NT2/D1 (cell line): ENCODE measurements at places on chromosomes 4 and X.
A peak's percentile ranks its signal among the peaks of the same experiment; 100 is the strongest.

DNA sequence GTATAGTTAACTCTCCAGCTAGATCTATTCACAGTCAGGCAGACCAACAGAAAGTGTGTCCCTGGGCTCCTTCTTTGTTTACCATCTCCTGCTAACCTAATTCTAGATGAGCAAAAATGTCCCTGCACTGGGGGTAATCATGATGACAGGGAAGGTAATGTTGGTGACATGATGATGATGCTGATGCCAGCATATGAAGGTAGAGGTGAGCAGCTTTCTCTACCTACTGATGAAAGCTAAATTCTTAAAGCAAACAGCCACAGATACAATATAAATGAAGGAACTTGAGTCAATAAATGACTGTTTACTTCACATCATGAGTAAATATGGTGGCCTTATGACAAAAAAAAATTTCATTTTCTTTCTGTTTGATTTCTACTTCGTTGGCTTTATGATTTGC is 78.5 kb downstream of the NKX6-1 start:
- DNase-seq = no peak

- no peak for DNase-seq
Measured at GRCh38 chr4:5133201-5133600, 81.9 kb downstream of the STK32B start.

GRCh38 chr4:4862665-4863482 is 3.4 kb downstream of the MSX1 start:
- DNase-seq = no peak

DNA sequence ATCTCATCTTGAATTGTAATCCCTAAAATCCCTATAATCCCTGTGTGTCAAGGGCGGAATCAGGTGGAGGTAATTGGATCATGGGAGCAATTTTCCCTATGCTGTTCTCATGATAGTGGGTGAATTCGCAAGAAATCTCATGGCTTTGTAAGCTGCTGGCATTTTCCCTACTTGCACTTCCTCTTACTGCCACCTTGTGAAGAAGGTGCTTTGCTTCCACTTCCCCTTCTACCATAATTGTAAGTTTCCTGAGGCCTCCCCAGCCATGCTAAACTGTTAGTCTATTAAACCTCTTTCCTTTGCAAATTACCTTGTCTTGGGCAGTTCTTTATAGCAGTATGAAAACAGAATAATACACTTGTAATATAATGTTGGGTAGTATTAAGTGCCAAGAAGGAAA is 1087.4 kb upstream of the SLIT2 start:
- DNase-seq = no peak

DNA sequence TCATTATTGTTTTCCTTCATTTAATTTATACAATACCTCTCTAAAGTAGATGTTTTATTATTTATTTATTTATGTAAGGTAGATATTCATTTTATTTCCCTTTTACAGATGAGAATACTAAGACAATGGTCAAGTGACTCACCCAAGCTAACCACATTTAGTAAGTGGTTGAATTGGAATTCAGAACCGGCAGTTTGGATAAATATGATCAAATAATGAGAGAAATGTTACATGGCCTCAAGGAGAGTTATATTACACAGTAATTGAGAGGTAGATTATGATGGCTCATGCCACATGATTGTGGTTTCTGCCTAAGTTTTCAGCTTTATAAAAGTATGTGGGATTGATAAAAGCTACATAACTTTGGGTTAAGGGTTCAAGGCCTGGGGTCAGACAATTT is 239.4 kb upstream of the BOD1L1 start:
- no peak for DNase-seq

GRCh38 chrX:40984962-40985361 is 100.3 kb upstream of the USP9X start:
- no peak for DNase-seq

DNA sequence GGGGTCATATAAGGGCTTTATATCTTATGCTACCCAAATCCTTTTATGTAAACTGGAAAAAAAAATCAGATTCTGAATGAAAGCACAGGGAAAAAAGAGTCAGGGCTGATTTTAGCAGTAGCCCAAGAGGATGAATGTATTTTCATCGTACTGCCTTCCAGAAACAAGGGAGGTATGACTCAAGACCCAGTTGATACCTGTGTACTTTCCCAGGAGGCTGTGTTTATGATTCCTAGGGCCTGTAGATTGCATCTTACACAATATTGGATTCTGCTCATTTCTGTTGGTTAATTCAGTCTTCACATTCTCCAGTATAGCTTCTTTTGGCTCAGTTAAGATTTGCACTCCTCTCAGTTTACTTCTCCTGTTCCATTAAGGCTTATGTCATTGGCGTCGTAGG is 127.9 kb upstream of the LIMCH1 start:
- no peak for DNase-seq

- DNase-seq = no peak
Measured at GRCh38 chr4:8205749-8206611, 6.9 kb downstream of the SH3TC1 start.

- DNase-seq = no peak
Measured at GRCh38 chrX:134258202-134258601, 21.2 kb downstream of the CCDC160 start.

DNA sequence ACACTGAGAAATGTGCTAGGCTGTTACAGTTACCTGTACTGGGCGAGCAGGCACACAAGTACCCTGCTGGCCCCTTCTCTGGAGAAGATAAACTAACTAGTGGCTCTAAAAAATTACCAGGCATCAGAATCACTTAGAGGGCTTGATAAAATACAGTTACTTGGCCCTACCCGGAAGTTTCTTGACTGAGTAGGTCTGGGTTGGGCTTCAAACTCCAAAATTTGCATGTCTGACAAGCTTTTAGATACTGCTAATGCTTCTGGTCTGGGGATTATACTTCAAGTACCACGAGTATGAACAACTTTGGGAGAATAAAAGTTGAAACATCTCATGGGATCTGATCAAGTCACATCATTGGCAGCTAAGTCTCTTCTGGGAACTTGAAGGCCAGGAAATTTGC is 30.8 kb downstream of the CEP135 start:
- DNase-seq = no peak

- DNase-seq = no peak
Measured at GRCh38 chr4:102430461-102430910, 70.7 kb upstream of the NFKB1 start.

DNA sequence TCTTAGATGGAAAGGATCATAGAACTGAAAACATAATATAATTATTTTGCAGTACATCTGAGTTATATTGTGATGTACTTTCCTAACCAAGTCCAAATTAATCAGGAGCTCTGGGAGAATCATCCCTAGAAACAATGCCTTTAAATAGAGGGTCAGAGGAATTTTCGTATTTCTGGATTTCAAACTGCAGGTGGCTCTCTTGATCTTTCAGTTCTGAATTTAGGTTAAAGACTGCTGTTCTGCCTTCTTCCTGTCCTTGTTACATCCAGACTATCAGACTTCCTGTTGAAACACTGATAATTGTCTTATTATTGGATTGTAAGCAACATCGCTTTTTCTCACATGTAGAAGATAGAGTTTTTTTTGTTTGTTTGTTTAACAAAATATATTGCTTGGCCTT is 142.7 kb downstream of the RPA4 start:
- peak; percentile 8 for DNase-seq

DNA sequence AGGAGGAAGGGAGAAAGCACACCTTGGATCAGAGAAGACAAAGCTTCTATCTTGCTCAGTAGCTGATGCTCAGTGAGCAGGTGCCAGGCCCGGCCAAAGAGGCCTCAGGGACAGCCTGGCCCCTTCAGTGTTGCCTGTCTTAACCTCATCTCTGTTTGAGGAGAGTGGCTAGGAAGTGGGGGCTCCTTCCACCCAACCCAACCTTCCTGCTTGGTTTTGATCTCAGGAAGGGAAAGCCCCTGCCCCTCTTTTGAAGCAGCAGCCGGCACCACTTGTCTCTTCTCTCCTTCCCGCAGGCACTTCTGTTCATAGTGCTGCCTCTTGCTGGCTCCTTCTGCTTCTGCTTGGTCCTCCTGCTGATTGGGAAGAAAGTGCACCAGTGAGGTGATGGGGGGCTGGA is 2.4 kb upstream of the AFF2 start:
- no peak for DNase-seq

- peak; percentile 49 for DNase-seq
Measured at GRCh38 chrX:66030505-66031317, 9.2 kb downstream of the VSIG4 start.

DNA sequence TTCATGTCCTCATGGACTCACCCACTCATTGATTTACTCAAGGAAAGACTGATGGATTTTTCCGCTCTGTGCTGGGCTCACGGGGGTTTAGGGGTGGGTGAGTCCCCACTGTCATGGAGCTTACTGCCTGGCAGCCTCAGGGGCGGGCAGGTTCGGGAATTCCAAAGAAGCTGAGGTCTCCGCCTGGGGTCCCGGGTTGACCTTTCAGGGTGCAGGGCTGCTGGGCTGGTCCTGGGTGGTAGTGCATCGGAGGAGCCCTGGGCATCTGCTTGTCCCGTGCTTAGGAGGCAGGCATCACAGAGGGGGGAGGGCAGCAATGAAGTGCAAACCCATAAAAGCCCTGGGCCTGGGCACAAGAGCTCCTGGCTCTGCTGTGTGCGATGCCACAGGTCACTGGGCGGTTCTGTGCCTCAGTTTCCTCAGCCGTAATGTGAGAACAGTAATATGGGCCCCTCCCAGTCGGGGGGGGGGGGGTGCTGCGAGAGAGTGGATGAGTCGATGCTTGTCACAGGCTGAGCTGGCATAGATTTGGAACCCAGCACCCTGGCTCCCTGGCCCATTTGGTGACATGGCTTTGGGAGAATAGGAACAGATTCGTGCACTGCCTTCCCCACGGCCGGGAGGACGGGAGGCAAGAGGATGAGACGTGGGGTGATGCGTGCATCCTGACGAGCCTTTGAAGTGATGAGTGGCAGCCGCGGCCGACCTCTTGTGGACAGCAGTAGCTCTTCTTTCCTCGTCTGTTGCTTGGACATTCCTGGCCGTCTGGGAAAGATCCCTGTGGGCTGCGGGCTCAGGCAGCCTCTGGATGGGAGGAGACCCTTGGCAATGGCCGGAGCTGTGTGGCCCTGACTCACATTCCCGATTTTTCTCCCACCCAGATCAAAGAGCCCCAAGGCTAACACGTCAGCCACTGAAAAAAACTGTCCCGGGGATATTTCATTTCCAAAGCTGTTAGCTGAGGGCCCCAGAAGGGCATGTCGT is 42.0 kb downstream of the PSAPL1 start:
- DNase-seq = no peak

DNA sequence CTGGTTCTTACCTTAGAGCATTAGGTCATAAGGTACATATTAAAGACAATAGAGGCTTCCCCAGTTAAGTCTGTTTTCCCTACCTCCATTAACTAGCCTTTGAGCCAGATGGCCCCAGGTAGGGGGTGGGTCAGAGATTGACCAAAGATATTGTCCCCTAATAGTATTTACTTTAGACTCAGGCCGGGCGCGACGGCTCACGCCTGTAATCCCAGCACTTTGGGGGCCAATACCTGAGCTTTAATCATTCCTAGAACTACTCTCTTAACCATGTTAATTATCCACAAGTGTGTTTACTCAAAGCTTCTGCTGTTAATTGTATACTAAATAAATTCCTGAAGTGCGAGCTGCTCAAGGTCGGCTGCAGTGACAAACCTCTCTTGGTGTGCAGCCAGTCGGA is 28.0 kb upstream of the AMBN start:
- no peak for DNase-seq

DNA sequence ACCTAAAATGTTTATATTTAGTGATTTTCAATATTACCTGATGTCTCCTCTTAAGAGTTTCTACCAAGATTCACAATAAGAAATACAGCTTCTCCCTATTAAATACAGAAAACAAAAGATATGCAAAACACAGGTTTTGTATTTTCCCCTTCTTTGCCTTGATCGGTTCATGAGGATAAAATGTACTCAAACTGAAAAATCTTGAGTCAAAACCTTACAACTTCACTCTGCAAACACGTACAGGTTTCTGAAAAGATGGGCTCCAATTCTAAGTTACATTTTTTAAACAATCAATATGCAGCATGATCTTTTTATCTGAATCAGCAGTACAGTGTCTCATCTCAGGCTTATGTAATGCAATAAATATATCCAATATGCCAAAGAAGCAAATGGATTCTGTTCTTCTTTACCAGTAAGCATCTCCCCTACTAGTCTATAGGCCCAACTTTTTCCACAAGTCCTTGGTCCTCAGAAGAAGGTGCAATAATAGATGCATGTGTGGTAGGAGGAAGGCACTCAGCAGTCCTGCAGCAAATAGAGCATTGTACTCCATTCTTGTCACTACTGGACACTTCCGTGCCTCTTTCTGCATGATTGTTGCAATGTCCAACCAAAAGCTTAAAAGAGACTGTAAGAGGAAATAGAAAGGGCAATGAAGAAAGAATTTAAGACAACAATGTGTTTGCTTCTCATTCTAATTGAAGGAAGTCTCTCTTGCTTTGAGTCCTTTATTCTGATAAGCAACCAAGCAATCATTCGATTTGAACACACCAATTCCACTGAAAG is 3.2 kb downstream of the MAPK10 start:
- DNase-seq = no peak

- DNase-seq = no peak
Measured at GRCh38 chr4:134812611-134813010, 611.0 kb upstream of the PABPC4L start.

GRCh38 chrX:101408532-101408841 is 465 bp downstream of the HNRNPH2 start:
- DNase-seq = no peak

- no peak for DNase-seq
Measured at GRCh38 chr4:81164623-81165416, 50.2 kb downstream of the PRKG2 start.

GRCh38 chr4:10153161-10153560 is 36.6 kb upstream of the WDR1 start:
- no peak for DNase-seq

DNA sequence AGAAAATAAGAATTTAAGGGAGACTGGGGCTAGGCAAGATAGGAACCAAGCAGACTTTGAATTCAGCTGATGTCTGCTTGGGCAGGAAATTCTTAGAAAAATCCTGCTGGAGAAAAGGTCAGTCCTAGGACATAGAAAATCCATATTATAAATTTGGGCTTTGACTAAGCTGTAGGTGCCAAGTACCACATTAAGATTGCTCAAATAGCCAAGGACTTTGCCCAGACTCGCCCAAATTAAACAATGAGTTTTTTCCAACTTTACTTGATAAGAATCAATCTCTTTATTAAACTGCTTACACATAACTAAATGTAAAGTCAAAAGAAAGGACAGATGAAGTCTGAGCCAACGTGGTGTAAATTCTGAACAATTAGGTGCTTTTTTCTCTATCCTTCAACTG is 95.4 kb downstream of the FUNDC1 start:
- no peak for DNase-seq

DNA sequence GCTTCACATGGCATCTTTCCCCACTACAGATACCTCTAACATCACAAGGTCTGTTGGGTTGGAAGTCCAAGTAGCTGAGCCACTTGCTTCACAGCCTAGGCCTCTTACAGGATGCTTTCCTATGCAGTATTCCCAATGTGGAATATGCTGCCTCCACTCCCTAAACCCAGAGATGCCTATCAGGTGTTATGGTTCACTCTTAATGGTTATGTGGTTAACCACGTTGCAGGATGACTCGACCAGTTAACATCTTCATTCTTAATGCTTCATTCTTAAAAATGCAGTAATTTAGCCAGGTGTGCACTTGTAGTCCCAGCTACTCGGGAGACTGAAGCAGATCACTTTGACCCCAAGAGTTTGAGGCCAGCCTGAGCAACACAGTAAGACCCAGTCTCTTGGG is 24.2 kb downstream of the HAUS3 start:
- DNase-seq = no peak
